ENCODE measurements at places on chromosomes 2 and 18.
A peak's percentile ranks its signal among the peaks of the same experiment; 100 is the strongest.

GRCh38 chr2:221034973-221035372, 537.1 kb downstream of the EPHA4 start:
- DNase-seq, result no peak

DNA sequence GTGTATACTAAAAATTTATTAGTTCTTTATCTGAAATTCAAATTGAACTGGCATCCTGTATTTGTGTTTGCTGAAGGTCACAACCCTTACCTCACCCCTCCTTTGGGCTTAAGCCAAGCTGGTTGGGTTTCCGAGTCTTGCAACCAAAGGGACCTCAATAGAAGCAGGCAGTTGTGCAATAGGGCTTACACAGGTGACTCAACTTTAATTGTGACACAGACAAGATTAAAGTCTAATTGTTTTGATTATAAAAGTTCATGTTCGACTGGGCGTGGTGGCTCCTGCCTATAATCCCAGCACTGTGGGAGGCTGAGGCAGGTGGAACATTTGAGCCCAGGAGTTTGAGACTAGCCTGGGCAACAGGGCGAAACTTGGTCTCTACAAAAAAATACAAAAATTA, 71.5 kb downstream of the RAB31 start:
- no peak for DNase-seq

- no peak for DNase-seq
Measured at GRCh38 chr2:179936654-179937053, 70.4 kb downstream of the CWC22 start.

DNA sequence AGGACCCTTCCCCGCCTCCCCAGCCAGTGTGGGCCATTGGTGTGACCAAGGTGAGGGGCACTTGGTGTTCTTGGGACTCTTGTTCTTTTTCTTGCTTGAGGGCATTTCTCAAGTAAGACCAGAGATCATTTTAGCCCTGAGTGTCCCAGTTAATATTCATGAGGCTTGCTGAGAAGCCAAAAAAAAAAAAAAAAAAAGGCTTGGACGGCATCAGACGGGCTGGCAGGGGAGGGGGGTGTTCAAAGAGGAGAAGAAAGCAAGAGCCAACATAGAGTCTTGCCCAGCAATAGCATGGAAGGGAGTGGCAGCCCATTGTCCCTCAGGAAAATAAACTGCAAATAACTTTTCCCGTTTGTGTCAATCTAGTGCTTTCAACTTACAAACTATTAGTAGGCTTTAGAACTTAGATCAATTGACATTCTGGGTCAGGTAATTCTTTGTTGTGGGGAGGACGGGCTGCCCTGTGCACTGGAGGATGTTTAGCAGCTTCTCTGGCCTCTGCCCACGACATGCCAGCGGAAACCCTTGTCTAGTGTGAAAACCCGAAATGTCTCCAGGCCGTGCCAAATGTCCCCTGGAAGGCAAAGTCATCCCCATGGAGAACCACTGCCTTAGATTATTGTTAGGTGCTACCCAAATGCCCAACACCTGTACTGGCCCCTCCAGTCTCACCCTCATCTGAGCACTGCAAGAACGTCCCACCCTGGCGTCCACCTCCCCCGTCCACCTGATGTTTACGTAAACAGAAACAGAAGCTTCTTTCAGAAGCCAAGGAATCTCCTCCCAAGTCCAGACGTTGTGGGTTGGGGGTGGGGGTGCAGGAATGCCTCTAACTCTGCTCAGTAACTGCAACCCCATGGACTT, 163.4 kb downstream of the BCL2 start:
- DNase-seq, result no peak

- no peak for DNase-seq
Measured at GRCh38 chr2:23569761-23570365, 184.9 kb downstream of the KLHL29 start.

DNA sequence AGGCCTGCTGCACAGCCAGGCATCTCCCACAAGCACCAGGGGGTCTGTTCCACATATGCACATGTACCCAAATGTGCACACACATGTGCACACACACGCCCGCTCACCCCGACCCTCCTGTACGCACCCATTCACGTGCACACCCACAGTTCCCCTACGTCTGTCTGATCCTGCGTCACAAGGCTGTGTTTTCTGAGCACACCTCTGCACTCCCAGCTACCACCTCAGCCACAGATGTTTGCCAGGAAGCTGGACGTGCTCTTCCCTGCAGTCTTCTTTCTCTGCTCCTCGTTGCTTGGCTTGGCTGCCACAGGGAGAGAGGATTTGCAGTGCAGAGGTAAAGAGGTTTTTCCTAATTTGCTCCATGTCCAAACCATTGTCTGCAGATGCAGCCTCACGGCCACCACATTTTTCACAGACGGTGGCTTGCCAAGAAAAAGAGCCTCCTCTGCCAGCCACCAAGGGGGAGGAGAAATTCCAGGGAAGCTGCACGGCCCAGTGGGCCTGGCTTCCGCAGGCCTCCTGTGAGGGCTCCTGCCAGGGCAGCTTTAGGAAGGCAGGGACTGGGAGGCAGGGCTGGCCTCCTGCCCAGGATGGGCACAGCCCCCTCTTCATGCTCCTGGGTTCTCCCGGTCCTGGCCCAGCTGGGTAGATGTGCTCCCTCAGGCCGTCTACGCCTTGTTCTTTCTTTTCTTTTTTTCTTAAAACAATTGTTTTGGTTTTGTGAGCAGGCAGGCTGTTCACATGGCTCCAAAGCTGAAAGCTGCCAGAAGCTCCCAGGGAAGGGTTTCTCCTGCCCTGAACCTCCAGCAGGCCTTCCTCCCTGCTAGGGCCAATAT, 29.3 kb upstream of the HS6ST1 start:
- peak; percentile 44 for DNase-seq

- DNase-seq, result no peak
Measured at GRCh38 chr2:236008006-236008405, 160.2 kb downstream of the GBX2 start.

GRCh38 chr2:227783404-227784138, 30.1 kb upstream of the CCL20 start:
- DNase-seq, result no peak

DNA sequence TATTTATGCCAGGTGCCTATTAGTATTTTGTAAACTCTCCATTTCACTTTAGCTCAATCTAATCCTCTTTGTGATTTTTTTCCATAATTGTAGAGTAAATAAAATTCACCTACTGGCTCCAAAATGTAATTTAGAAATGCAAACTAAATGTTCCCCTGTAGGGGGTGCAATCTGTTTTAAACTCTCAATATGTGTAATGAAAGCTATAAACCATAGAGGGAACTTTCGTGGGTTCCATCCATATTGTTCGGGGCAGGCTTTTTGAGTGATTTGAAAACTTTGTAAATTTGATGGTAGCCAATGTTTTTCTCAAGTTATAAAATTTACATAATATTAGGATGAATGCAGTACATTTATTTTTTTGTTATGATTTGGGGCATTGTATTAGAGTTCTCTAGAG, 49.4 kb downstream of the TSPYL6 start:
- no peak for DNase-seq

DNA sequence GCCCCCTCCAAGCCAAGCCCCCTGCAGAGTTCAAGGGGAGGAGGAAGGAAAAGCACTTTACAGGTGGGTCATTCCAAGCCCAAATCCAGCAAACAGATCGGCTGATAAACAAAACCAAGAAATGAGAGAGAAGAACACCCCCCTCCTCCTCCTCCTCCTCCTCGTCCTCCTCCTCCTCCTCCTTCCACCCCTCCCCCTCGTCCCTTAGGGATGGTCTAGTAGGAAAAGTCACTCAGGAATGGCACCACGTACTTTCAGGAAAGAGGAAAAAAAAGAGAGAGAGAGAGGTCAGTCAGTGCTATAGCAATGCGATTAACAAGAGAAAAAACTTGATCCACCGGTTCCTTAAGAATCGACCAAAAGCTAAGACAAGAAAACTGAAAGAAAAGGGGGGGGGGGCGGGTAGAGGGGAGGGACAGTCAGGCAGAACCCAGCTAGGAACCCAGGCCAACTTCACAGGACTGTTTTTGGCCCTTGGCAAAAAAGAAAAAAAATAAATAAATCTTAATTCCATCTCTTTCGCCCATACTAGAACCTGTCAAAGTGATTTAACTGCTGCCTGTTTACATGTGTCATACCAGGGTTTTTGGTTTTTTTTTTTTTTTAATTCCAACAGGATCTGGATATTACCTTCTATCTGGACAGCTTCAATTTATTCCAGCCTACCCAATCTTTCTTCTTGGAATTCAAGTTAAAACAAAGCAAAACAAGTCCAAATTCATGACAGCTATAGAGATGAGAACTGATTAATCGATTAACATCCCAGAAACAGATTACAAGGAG, 906 bp downstream of the IKZF2 start:
- DNase-seq, result no peak

Measured in fibroblast of skin of left biceps (primary cell).